ENCODE measurements at places on chromosomes 11 and 22.
A peak's percentile ranks its signal among the peaks of the same experiment; 100 is the strongest.

GRCh38 chr22:28480000-28480715, 199.5 kb downstream of the TTC28 start:
- no peak for DNase-seq

GRCh38 chr11:67464411-67465188, 4.5 kb downstream of the TMEM134 start:
- peak; percentile 88 for DNase-seq

DNA sequence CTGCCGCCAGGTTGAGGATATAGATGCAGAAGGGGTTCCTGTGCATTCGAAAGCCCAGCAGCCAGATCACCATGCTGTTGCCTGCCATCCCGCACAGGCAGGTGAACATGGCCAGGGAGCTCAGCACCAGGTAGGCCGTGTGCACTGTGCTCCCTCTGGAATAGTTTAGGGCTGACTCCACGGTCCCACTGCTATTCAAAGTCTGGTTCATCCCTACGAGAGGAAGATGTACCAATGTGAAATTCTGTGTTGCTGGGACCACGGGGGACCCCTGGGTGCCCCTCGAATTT, at the start of gene MRGPRD:
TSS of gene MRGPRD (minus strand) at position 211 of the 290 bp plus-strand sequence. CDS start at position 211, 0 bp downstream.
- no peak for DNase-seq

DNA sequence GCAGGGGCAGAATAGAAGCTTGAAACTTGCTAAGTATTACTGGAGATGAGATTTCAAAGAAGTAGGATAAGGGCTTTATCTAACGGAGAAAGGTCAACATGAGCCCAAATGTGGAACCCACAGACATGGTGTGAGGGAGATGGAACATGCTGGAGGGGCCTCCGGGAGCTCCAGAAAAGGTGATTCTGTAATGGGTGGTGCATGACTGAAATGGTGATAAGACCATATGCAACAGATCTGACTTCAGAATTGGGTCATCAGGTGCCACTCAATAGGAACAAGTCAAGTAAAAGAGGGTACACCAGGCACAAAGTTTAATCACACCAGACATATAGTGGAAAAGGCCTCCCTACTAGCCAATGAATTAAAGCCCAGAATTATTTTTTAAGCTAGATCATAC, 7.9 kb upstream of the CEP295 start:
- DNase-seq: no peak

- DNase-seq: no peak
Observed at GRCh38 chr11:46970913-46971625, 34.5 kb downstream of the CSTPP1 start.

- no peak for DNase-seq
Observed at GRCh38 chr11:134040386-134041302, 28.2 kb upstream of the JAM3 start.

DNA sequence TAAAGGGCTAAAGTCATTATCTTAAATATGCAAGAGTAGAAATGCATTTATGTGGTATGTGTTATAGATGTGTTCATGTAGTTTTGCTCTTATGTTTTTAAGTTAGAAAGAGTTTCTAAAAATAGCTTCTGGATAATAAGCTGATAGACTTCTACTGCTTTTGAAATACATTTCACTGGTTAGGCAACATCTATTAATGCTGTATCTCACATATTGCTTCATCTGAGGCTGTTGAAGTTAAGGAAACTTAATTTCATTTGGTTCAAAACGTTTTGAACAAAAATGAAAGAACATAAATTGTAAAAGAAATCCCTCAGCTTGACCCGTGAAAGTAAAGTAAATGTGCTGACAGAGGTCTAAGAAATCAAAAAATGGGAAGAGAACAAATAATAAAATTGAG, 164.0 kb upstream of the CTSC start:
- DNase-seq: no peak

DNA sequence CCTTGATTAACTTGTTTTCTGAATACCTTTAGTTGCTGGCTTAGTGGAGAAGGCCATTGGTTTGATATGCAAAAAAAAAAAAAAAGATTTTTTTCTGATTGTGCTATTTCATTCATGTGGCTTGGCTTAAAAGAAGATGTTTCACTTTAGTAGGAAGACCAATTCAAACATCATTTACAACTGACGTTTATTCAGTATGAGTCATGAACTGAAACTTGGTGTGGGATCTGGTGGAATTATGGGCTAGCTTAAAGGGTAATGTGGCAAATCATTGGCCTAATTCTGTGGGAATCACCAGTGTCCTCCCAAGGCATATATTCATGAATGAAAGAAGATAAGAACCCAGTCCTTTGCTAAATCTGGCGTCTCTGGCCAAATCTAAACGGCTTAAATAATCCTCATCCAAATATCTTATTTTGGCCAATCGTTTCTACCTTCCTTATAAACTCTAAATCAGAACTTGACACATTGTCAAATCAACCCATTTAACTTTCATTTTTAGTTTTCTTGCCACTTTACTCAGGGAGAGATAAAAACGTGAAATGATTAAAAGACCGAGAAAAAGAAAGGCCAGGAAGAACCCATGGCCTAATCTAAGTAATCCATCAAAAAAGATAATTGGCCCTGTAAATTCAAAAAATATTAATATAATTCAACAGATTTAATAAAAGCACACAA, 77.0 kb downstream of the DDIAS start:
- no peak for DNase-seq

GRCh38 chr11:10872097-10872496, 14.2 kb upstream of the ZBED5 start:
- DNase-seq: no peak

GRCh38 chr11:68682531-68682961, 1.8 kb upstream of the GAL start:
- no peak for DNase-seq

DNA sequence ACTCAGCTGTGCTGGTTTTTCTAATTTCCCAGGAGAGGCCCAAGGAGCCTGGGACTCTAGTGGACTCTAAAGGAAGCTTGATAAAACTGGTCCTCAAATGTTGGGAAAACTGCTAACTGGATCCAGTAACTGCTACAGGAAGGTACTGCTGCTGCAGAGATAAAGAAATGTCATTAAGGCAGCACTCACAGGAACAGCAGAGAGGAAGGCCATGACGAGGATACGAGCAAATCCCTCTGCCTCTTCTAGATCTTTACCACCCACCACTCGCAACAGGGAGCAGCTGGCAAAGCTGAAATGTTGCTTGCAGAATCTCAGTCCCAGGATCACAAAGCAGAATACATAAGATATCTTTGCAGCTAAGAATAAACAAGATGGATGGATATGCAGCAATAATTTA, 23.5 kb downstream of the TTC28 start:
- DNase-seq: no peak

All from stimulated activated CD4-positive, alpha-beta T cell treated with anti-CD3 and anti-CD28 coated beads, Interleukin-12 subunit alpha, Interleukin-12 subunit beta, amount 100 ng/mL, for 48 hours (primary cell).